Activated CD8-positive, alpha-beta T cell treated with anti-CD3 and anti-CD28 coated beads for 36 hours (primary cell): ENCODE measurements at places on chromosomes 16 and 17. TPM values are rescaled to one million over a fixed set of nuclear protein-coding genes. Genes with fewer than 3 reads are reported as not detected.

GRCh38 chr16:66406534-66407221, 20.4 kb upstream of the BEAN1 start:
- peak overlapping the region; percentile 81 for H3K4me3 ChIP-seq
- H3K27ac ChIP-seq = peak overlapping the region; percentile 67
- peak; percentile 94 for DNase-seq
- H3K27me3 ChIP-seq = peaks cover 8% of the 10 kb centered on the region
- peaks cover 9% of the 10 kb centered on the region for H3K36me3 ChIP-seq

UBALD1 gene
- total RNA-seq = 13.4 TPM

KRTAP4-4 gene
- not detected for total RNA-seq

GRCh38 chr17:50539762-50540559, 7.0 kb upstream of the SPATA20 start:
- peaks cover 7% of the 10 kb centered on the region for H3K4me1 ChIP-seq
- DNase-seq = no peak
- no peaks in the 10 kb centered on the region for H3K36me3 ChIP-seq
- H3K4me3 ChIP-seq = no peak overlapping the region

DNA sequence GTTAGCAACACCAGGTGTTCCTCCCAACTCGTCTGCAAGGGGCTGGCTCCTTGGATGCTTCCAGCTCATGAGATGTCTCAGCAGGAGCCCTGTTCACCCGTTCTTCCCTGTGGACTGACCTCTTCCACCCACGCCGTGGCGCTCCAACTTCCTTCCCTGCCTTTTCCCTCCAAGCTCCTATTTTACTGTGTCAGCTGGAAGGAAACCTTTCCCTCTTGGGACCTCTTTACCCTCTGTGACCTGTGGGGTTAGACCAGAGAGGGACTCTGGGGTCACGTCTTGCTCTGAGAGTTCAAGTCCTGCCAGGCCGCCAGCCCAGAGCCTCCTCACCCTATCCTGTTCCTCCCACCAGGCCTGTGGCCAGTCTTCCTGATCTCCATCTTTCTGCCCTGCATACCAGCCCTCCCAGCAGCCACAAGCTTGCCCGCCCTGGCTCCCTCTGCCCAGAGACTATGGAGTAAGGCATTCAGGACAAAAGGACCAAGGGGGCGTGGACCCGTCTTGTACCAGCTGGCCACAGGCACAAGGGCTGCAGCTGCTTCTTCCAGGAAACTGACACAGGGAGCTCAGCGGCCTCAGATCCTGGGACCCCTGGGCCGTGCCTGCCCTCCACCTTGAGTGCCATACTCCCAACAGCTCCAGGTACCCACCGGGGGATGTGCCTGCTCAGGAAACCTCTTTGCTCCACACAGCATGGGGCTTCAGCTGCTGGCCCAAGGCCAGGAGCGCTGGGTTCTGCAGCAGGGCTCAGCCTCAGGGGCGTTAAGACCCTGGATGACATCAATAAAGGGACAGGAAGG, 3.0 kb downstream of the PAQR4 start:
- H3K27ac ChIP-seq = no peak overlapping the region
- H3K4me3 ChIP-seq = no peak overlapping the region
- DNase-seq = no peak
- peaks cover 16% of the 10 kb centered on the region for H3K4me1 ChIP-seq

GRCh38 chr17:36503456-36504155, 17.1 kb downstream of the ZNHIT3 start:
- H3K27ac ChIP-seq = peak overlapping the region; percentile 54
- H3K4me1 ChIP-seq = peaks cover 6% of the 10 kb centered on the region
- no peaks in the 10 kb centered on the region for H3K27me3 ChIP-seq
- DNase-seq = no peak

DNA sequence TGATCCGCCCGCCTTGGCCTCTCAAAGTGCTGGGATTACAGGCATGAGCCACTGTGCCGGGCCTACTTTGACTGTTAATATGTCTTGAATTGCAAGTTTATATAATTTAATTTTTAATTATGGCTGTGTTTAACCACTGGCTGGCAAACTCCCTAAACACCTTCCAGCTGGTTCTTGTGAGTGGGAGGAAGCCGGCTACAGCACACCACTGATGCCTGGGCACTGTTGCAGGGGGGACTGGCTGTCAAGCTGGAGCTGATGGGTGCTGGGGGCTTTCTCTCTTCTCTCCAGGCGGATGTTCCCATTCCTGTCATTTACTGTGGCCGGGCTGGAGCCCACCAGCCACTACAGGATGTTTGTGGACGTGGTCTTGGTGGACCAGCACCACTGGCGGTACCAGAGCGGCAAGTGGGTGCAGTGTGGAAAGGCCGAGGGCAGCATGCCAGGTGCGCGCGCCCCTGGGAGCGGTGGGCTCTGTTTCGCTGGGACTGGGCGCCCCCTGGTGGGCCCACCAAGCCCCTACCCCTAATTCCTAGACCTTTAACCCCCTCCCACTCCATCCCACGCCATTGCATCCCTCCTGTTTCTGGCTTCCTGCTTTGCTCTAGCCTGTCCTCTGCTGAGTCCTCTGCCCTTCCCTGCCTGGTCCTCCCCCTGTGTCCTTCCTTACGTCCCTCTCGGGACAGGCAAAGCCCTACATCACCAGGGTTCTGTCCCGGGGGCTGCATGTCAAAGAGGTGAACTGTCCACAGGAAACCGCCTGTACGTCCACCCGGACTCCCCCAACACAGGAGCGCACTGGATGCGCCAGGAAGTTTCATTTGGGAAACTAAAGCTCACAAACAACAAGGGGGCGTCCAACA, 9.5 kb downstream of the TBX21 start:
- H3K27me3 ChIP-seq = no peaks in the 10 kb centered on the region
- H3K36me3 ChIP-seq = peaks cover 68% of the 10 kb centered on the region
- peak; percentile 62 for DNase-seq

HOXB4 gene
- 2.0 TPM for total RNA-seq

DNA sequence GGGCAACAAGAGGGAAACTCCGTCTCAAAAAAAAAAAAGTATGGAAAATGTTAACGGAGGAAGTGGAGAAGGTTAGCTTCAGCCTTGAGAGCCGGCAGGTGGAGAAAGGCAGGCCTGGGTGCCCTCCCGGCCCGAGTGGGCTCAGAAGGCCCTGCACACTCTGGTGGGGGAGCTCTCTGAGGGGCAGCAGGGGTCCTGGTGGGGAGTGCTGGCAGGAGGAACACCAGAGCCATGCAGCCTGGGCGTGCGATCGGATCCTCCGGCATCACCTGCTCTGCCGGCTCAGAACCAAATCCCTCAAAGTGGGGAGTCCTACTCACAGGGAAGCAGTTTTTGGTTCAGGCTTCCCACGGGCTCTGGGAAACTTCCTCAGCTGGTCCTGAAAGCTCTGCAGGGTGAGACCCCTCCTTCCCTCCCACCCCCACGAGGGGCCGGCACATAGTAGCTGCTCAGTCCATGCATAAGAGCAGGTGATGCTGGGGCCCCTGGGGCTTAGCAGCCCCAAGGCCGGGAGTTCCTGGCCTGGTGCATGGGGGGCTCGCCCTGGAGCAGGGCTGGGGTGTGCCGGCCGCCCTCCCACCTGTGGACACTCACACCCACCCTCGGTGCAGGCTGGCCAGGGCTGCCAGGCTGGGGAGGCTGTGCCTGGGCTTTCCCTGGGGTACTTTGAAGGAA, 1.2 kb downstream of the FN3K start:
- DNase-seq = no peak
- no peak overlapping the region for H3K27ac ChIP-seq
- H3K36me3 ChIP-seq = peaks cover 32% of the 10 kb centered on the region
- no peaks in the 10 kb centered on the region for H3K27me3 ChIP-seq
- peak overlapping the region; percentile 44 for H3K4me3 ChIP-seq
